Uterus (tissue), 4 donors: ENCODE measurements at places on chromosomes 11 and 22. TPM values are rescaled to one million over a fixed set of nuclear protein-coding genes. Genes with fewer than 3 reads are reported as not detected.

The RAG2 gene
- not detected for total RNA-seq

The EHBP1L1 gene
- total RNA-seq: 64.4 TPM

The MTA2 gene
- 120 TPM for total RNA-seq

The TCN2 gene
- 21.8 TPM for total RNA-seq

The FAM227A gene
- total RNA-seq: 1.5 TPM

The IL17REL gene
- 0.12 TPM for total RNA-seq

The CARD16 gene
- not detected for total RNA-seq

DNA sequence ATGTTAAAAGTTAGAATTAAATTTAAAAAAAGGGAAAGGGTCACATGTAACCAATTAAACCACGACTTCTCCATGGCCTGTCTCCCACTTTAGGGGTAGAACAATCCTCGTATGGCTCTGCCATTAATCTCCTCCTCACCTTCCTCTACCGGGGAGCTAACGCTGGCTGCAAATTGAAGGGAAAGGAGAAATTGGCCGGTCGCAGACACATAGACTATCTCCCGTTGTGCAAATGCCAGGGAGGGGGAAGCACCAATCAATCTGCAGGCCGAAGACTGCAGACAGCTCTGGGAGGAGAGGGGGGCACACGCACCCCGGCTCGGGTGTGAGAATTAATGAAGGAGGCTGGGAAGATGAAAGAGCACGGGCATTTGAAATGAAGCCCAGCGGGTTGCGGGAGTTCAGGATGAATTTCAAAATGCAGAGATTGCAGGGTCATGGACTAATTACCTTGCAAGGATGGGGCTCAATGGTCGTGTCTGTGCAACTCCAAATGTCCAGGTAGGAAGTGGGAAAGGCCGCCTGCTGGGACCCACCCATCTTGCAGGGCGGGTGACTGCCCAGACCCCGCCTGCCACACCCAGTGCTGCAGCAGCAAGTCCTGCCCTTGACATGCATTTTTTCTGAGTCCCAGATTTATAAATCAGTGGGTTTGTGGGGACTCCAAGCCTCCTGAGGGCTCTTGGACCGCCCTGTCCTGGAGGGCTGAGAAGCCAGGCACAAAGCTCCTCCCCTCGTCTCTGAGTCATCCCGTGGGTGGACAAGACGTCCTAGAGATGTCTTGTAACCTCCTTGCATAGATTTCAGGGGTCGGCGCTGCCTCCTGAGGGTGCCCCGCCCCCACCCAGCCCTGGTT, 534.2 kb downstream of the TBC1D22A start:
- DNase-seq: no peak

DNA sequence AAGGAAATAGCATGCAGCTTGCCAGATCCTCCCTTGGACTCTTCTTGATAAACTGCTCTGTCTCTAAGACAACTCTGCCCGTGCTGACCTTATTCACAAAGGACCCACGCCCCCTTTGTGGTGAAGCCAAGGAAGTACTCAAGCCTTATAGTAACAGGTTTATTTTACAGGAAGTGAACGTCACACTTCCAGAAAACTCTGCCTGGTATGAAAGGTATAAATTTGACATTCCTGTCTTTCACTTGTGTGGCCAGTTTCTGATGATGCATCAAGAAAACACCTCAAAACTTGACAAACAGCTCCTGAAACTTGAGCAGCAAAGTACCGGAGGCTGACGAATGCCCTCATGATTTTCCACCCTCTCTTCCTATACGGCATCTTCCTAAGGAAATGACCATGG, 12.5 kb upstream of the PELI3 start:
- no peak for DNase-seq

GRCh38 chr22:44975427-44976262, 34.2 kb downstream of the PHF21B start:
- peak; percentile 59 for DNase-seq

GRCh38 chr11:90699791-90700400, 477.0 kb upstream of the CHORDC1 start:
- no peak for DNase-seq

DNA sequence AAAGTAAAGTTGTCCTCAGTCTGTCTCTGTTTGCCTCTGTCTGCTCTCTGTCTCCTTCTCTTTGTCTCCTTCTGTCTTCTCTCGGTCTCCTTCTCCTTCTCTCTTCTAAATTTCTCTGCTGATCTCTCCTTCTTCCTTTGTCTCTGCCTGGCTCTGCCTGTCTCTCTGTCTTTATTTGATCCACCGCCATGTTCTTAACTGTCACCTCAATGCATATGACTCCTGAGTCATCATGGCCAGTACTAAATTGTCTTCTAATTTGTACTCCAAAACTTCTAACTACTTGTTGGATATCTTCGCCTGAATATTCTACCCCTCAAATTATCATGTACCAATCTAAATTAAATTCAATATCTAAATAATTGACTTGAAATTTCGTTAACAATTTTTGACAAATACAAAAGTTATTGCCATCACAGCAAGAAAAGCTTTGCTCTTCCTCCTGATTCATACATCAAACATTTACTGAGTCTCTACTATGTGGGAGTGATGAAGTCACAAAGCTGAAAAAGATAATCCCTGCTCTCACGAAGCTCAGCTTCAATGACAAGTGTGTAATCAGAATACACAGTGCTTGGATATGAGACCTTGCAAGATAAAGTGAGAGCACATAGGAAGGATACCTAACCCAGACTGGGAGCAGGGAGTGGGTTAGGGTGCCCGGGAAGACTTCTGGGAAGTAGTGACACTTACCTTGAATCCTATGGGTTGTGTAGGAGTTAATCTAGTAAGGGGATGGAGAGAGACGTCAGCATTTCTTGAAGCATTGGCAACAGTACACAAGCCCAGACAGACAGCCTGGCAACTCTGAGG, 193.0 kb downstream of the MAML2 start:
- DNase-seq: no peak

- DNase-seq: no peak
Measured at GRCh38 chr11:19963697-19964387, 196.4 kb downstream of the DBX1 start.

GRCh38 chr11:75815345-75816168, 547 bp downstream of the UVRAG start:
- no peak for DNase-seq
